Jurkat, Clone E6-1 (cell line): ENCODE measurements at places on chromosomes 7 and 10.

GRCh38 chr10:62413652-62414051, 39.5 kb downstream of the ZNF365 start:
- DNase-seq = no peak

GRCh38 chr7:1810961-1811849, 141.1 kb downstream of the ELFN1 start:
- no peak for DNase-seq

DNA sequence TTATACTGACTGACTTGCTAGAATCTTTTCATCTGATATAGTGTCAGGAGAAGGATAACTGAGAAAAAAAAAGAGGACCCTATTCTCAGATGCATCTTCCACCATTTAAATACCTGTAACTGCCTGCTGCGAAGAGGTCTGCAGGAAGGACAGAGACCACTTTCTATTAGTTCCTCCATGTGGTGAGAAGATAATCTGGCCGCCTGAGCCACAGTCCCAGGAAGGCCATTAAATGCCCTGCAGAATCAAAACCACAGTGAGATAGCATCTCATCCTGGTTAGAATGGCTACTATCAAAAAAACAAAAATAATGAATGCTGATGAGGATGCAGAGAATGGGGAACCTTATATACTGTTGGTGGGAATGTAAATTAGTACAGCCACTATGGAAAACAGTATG, 19.9 kb upstream of the IFIT1B start:
- DNase-seq = no peak

DNA sequence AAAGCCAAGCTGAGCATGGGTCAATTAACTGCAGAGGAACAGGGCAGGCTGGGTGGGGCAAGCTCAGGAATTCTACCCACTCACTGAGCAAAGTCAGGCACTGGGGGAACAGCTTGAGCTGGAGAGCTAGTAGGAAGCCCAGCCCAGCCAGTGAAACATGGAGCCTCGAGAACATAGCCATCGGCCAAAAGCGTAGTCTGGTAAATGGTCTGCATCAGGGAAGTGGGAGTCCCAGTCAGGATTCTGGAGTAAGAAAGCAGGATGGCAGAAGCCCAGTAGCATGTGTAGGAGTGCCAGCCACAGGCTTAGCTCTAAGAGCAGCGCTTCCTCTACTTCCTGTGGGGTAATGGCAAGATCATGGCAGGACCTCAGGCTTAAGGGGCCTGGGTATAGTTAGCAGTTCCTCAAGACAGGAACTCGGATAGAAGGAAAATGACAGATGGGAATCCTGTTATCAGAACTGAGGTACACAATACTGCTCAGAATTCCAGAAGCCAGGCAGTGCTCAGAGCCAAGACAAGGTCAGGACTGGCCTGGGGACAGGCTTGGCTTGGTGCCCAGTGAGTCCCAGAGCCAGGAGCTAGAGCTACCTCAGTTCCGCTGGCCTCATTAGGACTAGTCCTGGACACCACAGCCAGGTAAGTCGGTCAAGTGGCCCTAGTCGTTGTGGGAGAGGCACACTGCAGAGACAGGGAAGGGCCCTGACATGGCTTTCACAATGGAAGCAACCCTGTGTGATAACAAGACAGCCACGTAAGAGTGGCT, 65.4 kb upstream of the MXI1 start:
- DNase-seq = no peak
